ENCODE measurements at places on chromosomes 11 and 22.

- no peak for DNase-seq
Observed at GRCh38 chr11:94400457-94400838, 771 bp downstream of the GPR83 start.

DNA sequence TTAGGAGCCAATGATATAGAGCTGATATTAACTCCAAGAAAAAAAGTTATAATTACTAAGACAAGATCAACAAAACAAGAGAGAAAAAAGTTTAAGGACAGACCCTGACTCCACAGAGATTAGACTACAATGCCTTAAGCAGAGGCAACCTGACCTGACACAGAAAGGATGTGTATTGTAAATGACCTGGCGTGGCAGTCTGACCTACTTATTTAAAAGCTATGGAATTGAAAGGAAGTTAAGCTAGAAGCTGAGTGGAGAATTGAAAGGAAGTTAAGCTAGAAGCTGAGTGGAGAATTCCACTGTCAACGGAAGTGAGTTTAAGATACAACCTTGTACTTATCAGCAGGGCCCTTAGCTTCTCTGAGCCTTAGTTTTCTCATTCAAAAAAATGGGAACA, 885.4 kb downstream of the OPCML start:
- DNase-seq: no peak

GRCh38 chr11:2812371-2812991, 73.1 kb downstream of the CDKN1C start:
- peak; percentile 56 for DNase-seq

DNA sequence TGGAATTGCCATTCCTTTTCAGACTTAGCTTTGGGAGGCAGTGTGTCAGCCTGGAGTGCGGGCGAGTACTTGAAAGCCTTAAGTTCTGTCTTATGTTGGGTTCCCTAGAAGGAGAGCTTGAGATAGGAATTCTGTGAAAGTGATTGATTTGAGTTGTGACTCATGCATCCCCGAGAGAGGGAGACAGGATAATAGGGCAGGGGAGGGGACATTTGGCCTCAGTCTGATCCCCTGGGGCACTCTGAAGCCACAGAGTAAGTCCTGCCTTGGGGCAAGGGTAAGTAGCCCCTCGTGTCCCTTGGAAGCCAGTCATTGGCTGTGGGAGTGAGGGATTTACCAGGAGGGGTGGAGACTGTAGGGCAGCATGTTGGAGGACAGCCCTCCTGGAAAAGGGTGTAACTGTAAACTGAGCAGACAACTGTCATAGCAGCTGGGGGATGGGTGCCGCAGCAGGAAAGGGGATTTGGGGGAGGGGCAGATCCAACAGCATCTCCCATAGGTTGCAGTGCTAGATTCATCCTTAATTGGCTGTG, 44.0 kb downstream of the KIAA1671 start:
- peak; percentile 28 for DNase-seq

DNA sequence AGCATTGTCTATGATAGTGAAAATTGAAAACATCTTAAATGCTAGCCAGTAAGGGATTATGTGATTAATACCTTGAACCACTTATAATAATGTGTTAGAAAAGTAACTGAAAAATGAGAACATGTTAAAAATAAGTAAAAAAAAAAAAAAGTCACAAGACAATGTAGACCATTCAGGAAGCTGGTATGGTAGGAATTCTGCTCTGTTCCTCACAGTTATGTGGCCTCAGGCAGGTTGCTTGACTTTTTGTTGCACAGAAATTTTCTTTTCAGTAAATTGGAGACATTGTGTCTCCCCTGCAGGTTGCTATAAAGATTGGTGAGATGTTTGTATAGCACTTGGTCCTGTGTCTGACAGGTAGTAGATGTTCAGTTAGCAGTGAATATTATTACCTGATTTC, 17.3 kb upstream of the PLET1 start:
- no peak for DNase-seq

DNA sequence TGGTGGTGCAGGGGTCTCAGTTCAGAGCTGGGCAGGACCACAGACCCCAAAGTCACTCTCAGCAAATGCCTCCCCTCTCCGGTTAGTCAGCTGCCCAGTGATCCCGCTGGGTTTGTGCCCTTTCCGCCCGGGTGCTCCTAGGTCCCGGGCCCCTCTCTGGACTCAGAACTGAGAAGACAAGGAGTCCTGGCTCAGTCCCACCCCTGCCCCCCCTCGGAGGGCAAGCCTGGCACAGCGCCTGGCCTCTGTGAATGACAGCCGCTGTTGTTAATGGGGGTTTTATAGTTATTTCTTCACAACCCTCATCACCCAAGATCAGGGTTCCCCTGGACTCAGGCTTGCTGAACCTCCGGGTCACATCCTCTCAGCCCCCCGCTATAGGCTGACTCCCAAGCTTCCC, 47.6 kb downstream of the ELFN2 start:
- DNase-seq: no peak

- no peak for DNase-seq
Observed at GRCh38 chr11:17411418-17411817, 23.0 kb upstream of the KCNJ11 start.

DNA sequence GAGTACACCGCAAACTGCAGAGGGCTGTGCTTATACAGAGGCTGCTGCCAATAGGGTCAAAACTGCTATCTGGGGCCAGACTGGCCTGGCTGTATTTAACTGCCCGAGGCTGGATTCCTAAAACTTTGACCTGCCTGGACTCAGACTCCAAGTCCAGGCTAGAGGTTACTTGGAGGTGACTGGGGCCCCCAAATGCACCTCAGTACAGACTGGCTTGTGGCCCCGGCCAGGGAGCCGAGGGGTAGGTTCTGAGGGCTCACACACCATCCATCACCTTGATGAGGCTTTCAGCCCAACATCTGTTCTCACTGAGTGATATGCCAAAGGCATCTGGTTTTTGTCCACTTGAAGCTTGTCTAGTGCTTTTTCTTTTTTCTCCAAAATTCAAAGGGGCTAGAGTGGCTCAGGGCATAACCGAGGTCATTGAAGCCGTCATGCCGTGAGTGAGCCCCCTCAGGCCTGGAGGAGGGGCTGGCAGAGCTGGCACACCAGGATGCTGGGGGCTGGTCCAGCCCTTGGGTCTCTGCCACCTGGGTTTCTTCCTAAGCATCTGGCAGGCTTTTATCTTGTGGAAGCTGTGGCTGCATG, 52.4 kb upstream of the TTLL12 start:
- no peak for DNase-seq

DNA sequence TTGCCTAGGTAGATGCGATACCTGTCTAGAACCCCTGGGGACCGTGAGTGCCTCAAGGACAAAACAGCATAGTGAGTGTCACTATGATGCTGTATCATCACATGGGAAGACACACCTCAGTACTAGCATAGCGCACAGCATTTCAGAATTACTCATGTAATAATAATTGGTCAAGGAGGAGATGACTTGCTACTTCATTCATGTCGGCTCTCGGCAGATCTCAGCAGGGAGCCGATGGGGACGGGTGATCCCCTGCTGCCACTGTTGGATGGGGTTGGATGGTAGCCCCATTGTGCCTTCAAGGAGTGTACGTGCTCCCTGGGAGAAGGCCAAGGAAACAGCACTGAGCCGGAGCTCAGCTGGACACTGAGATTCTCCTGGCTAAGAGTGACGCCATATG, 186.9 kb downstream of the EFCAB6 start:
- DNase-seq: no peak

DNA sequence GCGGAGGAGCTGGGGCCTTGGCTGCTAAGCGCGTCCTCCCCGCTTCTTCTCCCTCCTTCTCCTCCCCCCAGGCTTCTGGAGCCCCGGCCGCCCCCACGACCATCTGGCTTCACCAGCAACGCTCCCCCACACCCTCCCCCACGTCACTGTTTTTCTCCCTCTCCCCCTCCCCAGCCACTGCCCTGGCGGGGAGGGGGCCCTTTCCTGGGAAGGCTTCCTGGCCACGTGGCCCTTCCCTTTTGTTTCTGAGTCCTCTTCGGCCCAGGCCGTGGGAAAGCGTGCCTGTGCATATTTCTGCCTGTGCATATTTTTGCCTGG, 27.7 kb downstream of the RTN4R start:
- peak; percentile 18 for DNase-seq

GRCh38 chr11:7654195-7654705, 19.1 kb downstream of the CYB5R2 start:
- no peak for DNase-seq

DNA sequence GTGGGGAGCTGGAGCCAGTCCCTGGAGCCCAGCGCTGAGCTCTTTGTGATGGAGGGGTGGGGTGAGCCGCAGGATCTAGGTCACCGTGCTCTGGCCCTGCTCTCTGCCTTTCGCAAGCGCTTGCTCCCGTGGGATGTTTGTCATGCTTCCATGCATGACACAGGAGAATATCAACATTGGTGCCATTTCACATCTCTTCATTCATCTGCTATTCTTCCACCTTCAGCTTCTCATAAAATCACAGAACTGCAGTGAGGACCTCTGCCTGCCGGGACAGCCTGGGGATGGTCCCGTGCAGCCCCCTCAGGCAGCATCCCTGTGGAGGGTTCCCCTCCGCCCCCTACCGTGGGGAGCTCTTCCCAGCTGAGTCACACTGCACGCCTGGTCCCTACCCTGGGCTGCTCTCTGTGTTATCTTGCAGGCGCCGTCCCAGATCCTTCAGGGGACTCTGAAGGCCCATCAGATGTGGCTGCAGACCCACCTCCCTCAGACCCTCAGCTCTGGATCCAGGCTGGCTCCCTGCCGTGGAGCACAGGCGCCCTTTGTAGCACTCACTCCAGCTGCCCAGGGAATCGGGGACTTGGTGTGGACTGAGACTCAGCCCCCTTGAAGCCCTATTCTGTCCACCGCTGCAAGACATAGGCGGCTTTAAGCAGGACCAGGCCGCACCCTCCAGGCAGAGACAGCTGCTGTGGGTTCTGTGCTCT, 5.1 kb upstream of the SEPTIN5 start:
- no peak for DNase-seq

GRCh38 chr11:20156876-20157613, 3.2 kb downstream of the DBX1 start:
- DNase-seq: no peak

GRCh38 chr11:36002196-36002595, 58.3 kb downstream of the LDLRAD3 start:
- no peak for DNase-seq

DNA sequence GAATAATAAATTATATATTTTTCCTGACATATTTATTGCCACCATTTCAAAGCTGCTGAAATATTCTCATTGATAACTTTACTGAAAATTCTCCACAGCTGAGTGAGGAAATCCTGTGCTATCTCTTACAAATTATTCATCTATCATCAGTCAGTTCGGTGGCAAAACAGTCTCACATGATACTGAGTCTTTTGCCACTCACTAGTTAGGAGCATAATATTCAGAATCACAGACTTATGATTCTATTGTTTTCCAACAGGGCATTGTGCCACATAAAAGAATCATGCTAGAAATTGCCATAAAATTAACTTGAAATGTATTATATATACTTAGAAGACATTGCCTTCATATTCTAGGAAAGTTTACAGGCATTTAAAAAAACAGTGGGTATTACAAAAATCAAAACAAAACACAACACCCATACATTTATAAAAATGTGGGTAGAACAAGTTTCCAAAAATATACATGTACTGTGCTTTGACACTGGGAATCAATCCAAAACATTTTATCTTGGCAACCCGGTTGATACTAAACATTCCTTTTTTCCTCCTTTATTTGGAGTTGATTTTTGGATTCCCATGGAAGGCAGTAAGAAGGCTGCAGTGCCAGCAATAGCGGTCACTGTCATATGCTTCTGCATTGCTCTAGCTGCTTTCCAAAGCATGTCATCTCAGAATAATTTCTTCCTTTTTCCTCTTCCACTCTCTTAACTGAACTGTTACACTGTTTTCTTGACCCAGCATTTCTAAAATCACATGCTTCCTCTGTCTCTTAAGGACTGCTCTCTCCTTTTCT, 42.5 kb downstream of the ATG16L2 start:
- peak; percentile 43 for DNase-seq

- no peak for DNase-seq
Observed at GRCh38 chr11:27187075-27187847, 146.6 kb downstream of the BBOX1 start.

- DNase-seq: no peak
Observed at GRCh38 chr11:6565988-6566703, 37.3 kb downstream of the RRP8 start.
